NCI-H1417 (cell line): ENCODE measurements at places on chromosomes 13 and 19.

- DNase-seq, result peak; percentile 77
These were observed 4.5 kb downstream of the FAM174C start for GRCh38 chr19:1279782-1280341.

DNA sequence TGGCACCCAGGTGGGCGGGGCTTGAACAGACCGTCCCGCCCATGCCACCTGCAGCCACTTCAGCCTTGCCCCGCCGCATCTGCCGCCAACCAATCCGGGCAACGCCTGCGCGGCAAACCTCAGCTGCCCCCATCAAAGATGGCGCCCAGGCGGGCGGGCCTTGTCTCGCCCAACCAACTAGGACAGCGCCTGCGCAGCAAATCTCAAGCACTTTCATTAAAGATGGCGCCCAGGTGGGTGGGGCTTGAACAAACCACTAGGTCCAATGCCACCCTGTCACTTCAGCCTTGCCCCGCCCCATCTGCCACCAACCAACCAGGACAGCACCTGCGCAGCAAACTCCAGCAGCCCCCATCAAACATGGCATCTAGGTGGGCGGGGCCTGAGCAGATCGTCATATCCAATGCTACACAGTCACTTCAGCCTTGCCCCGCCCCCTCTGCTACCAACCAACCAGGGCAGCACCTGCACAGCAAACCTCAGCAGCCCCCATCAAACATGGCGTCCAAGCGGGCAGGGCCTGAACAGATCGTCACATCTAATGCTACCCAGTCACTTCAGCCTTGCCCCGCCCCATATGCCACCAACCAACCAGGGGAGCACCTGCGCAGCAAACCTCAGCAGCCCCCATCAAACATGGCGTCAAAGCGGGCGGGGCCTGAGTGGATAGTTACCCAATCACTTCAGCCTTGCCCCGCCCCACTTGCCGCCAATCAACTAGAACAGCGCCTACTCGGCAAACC is 1.4 kb downstream of the PEG3 start:
- DNase-seq, result no peak

- no peak for DNase-seq
These were observed 1.2 kb upstream of the EFNA2 start for GRCh38 chr19:1284293-1284978.

- no peak for DNase-seq
These were observed 3.1 kb downstream of the FTL start for GRCh38 chr19:48968179-48968661.

DNA sequence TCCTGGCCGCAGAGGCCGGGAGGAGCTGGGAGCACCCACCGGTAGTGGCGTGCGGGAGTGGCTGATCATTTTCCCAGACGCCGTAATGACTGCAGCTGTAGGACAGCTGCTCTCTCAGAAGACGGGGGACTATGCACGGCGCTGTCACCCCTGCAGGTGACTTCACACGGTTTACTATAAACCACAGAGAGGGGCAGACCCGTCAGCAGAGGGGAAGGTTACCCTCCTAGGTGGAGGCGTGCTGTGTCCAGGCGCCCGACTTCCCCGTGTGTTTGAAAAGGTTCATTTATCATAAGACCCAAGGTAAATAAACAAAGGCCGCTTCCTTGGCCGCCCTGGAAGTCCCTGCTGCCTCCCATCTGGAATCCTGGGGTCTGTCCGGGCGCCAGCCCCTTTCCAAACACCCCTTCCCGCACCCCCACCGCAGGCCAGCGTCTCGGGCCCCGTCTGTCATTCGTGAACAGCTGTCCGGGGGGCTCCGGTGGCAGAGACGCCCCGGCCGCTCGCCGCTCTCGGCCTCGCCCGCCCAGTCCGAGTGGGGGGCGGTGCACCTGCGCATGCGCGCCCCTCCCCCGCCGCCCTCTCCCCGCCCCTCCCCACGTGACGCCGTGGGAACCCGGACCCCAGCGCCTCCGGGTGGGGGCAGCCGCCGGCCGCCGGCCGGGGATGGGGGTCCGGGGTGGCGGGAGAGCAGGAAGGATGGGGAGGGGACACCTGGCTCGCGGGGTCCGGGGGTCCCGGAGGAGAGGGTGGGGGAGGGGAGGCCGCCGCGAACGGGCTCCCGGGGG is 915 bp downstream of the SHC2 start:
- DNase-seq, result peak; percentile 99

GRCh38 chr13:93430381-93430780 is 203.8 kb downstream of the GPC6 start:
- DNase-seq, result no peak

DNA sequence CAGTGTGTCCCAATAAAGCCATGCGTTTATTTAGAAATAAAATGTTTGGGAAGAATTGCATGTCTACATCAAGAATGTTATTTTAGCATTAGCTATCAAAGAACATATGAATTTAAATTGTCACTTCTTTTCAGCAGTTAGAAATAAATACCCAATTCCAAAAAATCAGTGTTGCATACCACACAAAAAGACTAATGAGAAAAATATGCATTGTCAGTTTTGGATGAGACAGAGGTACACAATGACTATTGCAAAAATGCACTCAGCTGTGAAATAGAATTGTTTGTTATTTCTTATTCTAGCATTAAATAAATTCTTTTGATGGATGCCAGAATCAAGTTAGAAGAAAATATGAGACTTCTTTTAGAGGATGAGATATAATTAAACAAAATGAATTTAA is 833.9 kb downstream of the SLITRK1 start:
- no peak for DNase-seq

DNA sequence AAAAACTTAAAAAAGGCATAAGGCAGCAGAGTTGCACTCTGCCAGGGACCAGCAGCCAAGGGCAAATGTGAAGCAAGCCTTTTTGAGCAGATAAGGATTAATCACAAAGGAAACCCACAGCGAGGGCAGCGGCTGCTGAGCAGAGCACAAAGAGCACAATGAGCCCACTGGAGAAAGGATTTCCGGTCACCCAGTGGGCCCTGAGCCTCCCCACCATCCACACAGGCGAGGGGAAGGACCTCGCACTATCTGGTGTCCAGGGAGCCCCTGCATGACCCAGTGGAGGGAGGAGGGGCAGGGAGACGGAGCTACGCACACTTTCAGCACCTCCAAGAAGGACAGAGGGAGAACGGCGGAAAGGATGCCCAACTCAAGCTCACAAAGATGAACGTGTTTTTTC is 40.0 kb downstream of the COL4A1 start:
- no peak for DNase-seq

DNA sequence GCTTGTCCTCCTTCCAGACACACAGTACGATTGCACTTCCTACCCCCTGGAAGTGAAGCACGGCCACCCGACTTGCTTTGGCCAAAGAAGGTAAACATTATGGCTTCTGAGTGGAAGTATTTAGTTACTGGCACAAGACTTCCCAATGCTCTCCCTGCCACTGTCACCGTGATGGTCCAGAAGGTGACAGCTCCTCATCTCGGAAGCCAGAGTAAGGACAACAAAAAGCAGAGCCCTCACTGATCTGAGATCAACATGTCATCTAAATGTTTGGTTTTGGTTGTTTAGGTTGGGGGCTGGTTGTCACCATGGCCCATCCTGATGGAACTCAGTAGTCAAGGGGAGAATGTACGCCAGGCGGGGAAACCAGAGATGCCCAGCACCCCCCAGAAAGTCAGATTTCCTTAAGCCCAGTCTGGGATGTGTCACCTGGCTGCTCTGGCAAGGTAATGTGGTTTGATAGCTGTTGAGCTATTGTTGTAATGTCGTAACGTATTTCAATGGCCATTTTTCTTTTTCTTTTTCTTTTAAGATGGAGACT is 170.1 kb upstream of the ZNF536 start:
- DNase-seq, result no peak

GRCh38 chr13:87906411-87906810 is 235.2 kb downstream of the SLITRK5 start:
- no peak for DNase-seq

DNA sequence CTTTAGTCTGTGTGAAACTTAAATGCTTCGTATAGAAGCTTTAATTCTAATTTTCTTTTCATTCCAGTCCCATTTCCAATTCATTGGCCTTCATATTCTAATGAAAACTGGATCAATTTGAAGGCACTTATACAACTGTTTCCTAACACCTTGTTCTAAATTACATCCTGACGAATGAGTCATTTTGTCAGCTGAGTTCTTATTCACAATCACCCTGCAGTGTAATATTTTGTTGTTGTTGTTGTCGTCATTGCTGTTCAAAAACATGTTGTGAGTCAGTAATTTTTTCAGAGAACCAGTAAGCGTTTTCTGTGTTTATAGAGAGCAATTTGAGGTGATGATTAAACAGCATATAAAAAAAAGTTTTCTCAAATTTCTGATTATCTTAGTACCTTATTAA is 290.0 kb downstream of the PCDH9 start:
- DNase-seq, result no peak

GRCh38 chr13:101092985-101093384 is 323.3 kb downstream of the NALCN start:
- no peak for DNase-seq

- peak; percentile 65 for DNase-seq
These were observed 11.1 kb downstream of the FTL start for GRCh38 chr19:48975947-48976847.

DNA sequence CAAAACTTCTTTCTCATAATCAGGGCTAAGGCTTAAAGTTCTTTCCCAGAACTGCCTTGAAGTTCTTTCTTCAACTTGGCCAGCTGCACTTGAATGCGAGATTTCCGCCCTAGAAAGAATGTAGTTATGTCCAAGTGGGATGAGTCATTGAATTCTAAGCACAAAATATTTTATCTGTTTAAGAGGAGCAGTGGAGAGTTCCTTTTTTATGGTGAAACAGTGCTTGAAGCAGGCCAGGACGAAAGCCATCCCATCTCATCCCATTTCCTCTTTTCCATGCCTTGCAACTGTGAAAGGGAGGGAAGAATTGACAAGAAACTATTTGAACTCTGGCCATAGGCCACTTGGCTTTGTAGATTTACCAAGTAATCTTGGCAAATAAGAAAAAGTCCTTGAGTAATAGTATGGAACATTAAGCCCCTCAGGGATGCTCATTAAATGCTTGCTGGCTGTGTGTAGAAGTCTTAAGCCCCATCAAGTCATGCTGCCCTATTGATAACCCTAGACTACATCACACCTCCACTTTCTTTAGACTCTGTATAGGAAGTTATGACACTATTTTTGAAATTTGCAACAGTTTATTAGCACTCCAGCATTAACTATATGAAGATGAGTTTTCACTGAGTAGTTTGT is 174.5 kb downstream of the KCTD12 start:
- no peak for DNase-seq

- DNase-seq, result peak; percentile 80
These were observed 61.8 kb downstream of the RAB20 start for GRCh38 chr13:110499621-110500281.

DNA sequence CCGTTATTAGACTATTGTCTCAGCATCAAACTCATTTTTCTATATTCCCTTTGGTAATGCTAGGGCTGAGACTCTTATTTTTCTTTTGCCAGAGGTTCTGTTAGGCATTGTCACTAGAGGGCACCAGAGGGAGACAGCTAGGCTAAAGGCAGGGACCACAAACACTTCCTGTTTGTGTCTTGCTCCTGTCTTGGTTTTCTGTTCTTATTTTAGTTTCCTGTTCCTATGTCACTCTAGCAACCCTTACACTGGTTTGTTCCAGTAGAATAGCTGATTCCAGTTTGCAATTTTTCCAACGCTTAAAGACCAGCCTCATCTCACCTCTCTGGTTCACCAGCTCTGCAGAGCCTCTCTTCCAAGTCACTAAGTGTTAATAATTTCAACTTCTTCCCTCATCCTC is 772.0 kb downstream of the DIAPH3 start:
- DNase-seq, result peak; percentile 64

DNA sequence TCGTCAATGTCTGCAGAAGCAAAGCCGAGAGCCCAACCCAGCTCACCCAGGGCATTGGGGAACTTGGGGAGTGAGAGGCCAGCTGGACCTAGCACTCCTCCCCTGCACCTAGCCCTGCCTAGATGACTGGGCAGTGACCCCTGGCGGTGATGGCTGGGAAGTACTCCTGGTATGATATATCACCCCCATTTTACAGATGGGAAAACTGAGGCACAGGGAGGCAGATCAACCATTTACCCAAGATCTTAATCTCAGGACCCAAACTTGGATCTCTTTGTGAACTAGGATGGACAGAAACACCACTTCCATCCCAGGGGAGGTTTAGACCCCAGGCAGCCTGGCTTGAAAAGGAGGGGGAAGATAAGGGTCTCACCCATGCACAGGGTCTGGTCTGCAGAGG is 43.5 kb downstream of the CCL25 start:
- no peak for DNase-seq

GRCh38 chr13:101303521-101303920 is 112.8 kb downstream of the NALCN start:
- peak; percentile 21 for DNase-seq

DNA sequence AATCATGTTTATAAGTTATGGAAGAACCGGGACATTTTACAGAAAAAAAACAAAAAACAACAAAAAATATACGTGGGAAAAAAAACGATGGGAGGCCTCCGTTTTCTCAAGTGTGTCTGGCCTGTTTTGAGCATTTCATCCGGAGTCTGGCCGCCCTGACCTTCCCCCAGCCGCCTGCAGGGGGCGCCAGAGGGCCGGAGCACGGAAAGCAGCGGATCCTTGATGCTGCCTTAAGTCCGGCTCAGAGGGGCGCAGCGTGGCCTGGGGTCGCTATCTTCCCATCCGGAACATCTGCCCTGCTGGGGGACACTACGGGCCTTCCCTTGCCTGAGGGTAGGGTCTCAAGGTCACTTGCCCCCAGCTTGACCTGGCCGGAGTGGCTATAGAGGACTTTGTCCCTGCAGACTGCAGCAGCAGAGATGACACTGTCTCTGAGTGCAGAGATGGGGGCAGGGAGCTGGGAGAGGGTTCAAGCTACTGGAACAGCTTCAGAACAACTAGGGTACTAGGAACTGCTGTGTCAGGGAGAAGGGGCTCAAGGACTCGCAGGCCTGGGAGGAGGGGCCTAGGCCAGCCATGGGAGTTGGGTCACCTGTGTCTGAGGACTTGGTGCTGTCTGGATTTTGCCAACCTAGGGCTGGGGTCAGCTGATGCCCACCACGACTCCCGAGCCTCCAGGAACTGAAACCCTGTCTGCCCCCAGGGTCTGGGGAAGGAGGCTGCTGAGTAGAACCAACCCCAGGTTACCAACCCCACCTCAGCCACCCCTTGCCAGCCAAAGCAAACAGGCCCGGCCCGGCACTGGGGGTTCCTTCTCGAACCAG is 1.8 kb upstream of the APOE start:
- DNase-seq, result peak; percentile 65

- DNase-seq, result peak; percentile 90
These were observed at the start of gene ARRDC2 for GRCh38 chr19:18007917-18008673. Gene ARRDC2 (plus strand): TSS chr19:18008170. CDS start chr19:18008311, 141 bp downstream.

GRCh38 chr13:97233499-97233898 is 11.4 kb downstream of the MBNL2 start:
- no peak for DNase-seq

- DNase-seq, result peak; percentile 65
These were observed 8.0 kb downstream of the C19orf25 start for GRCh38 chr19:1471010-1471514.

- DNase-seq, result no peak
These were observed 26.1 kb downstream of the ZMYM2 start for GRCh38 chr13:19984430-19985218.

GRCh38 chr19:39515551-39516191 is 732 bp downstream of the SELENOV start:
- no peak for DNase-seq

- peak; percentile 36 for DNase-seq
These were observed 54.5 kb downstream of the RAB20 start for GRCh38 chr13:110506859-110507566.
